ENCODE measurements at places on chromosomes 6 and 20. TPM values are rescaled to one million over a fixed set of nuclear protein-coding genes. Genes with fewer than 3 reads are reported as not detected.

Gene UBE2C
- total RNA-seq = 2.1 TPM

Gene PABPC1L
- 19.2 TPM for total RNA-seq

Gene HLA-G
- not detected for total RNA-seq

Gene PRDM13
- not detected for total RNA-seq

Gene ALDH5A1
- 0.69 TPM for total RNA-seq

Gene TMEM200A
- total RNA-seq = 402 TPM

Gene MYMX
- total RNA-seq = not detected

Gene TCP11
- total RNA-seq = 0.46 TPM

Gene KIAA1755
- 0.65 TPM for total RNA-seq

Gene COL9A3
- total RNA-seq = not detected

Gene ENPP3
- not detected for total RNA-seq

Gene SLC22A7
- total RNA-seq = not detected

Gene GINS1
- total RNA-seq = 1.5 TPM

Gene AURKA
- 4.8 TPM for total RNA-seq

Gene OR2H2
- not detected for total RNA-seq

Gene THBS2
- total RNA-seq = 1,449 TPM

Gene GNMT
- not detected for total RNA-seq

Gene CD93
- total RNA-seq = 0.69 TPM

Gene TEAD3
- 8.9 TPM for total RNA-seq

Gene SNAP91
- 0.05 TPM for total RNA-seq

Gene GJA10
- not detected for total RNA-seq

Gene RIN2
- 48.9 TPM for total RNA-seq

Gene ZNF165
- 0.30 TPM for total RNA-seq

Gene TRMT11
- 28.2 TPM for total RNA-seq

Gene RSPO3
- total RNA-seq = 1.2 TPM

Gene TCF21
- total RNA-seq = 1.4 TPM

Gene SNX21
- 34.7 TPM for total RNA-seq

Gene HCK
- not detected for total RNA-seq

Gene SLC26A8
- not detected for total RNA-seq

Gene OR2B6
- total RNA-seq = not detected

Gene OR12D3
- not detected for total RNA-seq

Gene E2F3
- 7.1 TPM for total RNA-seq

Gene ARFGEF3
- 1.1 TPM for total RNA-seq

Gene LRP11
- total RNA-seq = 130 TPM

Gene MAP7
- total RNA-seq = 0.30 TPM

Gene SIRPB1
- total RNA-seq = 2.1 TPM

Gene COL21A1
- total RNA-seq = 0.30 TPM

Gene SYCP2
- total RNA-seq = 0.32 TPM

Gene RSPH4A
- total RNA-seq = 0.05 TPM

Gene RIPOR3
- total RNA-seq = 1.2 TPM

Gene TMEM242
- total RNA-seq = 6.2 TPM

Gene UFL1
- 34.4 TPM for total RNA-seq

Gene GSTA3
- total RNA-seq = not detected

Gene MOG
- not detected for total RNA-seq

Gene NPEPL1
- total RNA-seq = 25.5 TPM

Gene ARMH2
- total RNA-seq = not detected

All from smooth muscle cell of the umbilical artery (primary cell).